ENCODE measurements at places on chromosomes 12 and 14.

DNA sequence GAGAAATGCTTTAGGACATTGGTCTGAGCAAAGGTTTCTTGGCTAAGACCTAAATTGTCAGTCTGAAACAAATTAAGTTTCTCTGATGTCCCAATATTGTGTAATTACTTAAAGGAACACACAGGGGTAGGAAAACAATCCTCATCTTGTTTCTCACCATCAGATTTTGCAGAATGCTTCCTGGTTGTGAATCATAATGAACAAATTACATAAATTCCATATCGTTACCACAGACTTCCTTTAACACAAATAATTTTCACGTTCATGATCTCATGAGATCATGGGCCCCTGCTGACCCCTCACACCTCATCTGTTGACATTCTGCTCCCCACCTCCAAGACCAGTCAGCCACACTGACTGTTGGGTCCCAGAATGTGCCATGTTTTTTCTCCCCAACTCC, 194.1 kb downstream of the MON2 start:
- DNase-seq = no peak

DNA sequence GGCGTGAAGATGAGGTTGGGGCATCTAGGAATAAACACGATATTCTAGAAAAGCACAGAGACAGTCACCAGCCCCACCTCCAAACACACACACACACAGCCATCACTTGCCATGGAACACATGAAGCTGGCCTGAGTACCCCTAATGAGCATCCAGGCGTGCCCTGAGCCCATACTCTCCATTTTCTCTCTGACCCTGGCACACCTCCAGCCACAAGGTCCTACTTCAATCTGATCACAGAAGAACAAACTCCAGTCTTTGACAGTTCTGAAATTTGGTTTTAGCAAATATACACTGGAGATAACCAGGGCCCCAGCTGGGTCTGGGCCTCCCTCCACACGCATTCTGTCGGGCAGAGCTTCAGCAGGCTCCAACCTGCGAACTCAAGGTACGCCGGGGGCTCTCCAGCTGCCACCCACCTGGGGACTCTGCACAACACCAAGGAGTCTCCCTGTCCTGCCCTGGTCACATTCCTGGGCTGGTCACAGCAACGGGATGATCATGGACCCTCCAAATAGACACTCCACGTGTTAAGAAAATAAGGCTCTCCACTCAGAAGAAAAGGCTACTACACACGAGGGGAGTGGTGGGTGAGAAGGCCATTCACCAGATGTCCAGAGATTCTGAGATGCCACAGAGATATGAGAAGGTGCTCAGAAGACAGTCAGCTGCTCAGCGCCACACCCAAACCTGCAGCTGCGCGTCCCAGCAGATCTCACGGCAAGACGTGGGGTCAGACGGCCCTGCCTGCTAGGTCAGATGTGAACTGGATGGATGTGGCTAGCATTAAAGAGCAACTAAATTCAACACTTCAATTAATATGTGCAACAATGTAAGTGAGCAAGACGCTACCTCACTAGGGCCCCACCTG, 57.0 kb upstream of the PNMA1 start:
- no peak for DNase-seq

DNA sequence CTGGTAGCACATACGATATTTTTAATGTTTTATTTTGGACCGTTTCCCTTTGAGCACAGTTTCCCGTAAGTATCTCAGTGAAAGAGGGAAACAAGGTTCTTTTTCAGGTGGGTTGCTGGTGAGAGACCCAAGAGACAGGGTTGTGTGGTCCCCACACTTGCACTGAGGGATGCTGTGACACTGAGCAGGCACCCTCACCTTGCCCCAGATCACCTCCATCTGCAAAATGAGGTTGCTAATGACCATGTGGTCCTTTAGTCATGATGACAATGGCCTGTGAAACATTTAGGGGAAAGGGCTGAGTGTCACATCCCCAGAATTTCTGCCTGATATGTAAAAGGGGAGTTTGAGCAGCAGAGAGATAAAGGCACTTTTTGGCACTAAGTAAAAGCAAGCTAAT, 4.3 kb downstream of the CCND2 start:
- no peak for DNase-seq

DNA sequence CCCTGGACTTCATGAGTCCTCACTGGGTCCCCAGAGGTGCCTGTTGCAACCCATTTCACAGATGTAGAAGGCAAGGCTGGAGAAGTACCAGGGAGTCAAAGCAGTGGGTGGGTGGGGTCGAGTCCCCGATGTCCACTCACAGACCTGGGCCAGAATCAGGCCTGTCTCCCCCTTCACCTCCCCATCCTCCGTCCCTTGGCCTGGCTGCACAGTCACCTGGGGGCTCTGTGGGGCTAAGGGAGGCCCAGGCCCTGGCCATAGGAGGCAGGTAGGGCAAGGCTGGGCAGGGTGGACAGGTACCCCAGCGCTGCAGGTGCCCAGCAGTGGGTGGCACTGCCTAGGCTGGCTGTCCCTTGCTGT, 29.5 kb downstream of the RTL1 start:
- DNase-seq = no peak

DNA sequence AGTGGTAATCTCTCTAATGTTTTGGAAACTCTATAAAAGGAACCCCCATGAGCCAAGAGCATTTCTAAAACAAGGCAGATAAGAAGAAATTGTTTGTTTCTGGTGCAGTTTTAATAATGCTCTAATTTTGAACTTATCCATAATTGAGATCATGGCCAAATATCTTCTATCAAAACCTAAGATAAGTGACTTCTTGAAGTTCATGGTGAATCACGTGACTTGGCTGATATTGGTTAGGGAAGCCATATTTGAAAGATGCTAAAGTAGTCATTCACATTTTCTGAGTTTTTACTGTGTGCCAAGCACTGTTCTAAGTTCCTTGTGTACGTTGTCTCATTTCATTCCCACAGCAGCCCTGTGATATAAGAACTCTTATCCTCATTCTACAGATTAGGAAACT, 157.9 kb downstream of the KICS2 start:
- DNase-seq = no peak

DNA sequence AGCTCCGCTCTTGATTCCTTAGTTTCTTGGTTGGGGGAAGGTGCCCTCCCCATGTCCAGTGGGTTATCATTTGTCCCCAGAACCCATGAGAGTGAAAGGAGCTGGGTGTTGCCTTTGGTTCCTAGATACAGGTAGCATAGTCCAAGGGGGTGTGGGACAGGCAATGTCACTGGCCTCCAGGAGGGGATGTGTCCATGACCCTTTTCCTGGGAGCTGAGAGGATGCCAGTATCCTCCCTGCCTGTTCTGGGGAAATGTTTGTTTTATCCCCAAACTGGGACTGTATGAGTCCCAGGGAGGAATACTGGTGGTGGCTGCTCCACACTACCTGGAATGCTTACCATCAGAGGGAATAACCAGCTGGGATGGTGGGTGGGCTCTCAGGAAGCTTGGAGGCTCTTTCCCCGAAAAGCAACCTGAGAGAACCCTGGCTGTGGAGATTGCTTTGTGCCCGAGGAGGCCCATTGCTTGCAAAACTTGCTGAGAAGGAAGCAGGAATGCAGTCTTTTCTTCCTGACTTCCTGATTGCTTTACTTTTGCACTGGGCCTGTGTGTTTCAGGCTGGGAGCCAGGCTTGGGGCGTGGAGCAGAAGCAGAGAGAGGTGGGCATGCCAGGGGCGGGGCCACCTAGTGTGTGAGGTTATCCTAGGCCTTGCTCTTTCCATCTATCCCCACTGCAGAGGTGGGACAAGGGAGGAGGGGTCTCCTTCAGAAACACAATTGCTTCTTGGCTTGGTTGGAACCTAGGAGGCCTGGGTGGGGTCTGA, 715 bp upstream of the SLC10A1 start:
- DNase-seq = no peak

DNA sequence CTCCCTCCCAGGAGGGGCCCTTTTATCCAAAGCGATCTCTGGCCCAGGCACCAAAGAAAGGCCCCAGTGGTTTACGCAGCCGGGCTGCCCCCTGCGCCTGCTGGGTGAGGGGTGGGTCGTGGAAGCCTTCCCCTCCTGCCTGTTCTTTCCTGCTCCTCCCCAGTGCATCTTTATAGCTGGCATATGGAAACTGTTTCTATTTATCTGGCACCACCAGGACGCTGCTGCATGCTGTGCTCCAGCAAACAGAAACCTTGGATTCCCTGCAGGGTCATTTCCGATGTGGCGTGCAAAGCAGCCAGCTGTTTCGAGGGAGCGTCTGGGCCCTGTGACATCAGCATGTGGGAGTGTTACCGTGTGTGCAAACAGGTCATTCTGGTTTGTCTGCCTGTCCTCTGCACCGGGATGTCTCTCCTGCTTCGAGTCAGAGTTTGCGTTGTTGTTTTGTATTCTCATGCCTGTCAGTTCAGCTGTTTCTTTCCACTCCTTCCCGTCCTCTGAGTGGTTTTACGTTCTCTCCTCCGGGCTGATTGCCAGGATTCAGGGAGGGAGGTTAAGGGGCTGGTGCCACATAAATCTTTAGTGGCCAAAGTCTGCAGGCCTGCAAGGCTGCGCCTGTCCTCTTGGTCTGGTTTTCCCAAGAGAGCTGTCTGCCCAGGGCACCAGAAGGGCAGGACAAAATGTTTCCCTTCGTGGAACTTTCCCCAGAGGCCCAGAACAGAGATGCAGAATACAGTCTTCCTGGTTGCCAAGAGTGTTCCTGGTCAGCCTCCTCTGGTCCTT, 24.6 kb downstream of the TPCN1 start:
- DNase-seq = no peak

DNA sequence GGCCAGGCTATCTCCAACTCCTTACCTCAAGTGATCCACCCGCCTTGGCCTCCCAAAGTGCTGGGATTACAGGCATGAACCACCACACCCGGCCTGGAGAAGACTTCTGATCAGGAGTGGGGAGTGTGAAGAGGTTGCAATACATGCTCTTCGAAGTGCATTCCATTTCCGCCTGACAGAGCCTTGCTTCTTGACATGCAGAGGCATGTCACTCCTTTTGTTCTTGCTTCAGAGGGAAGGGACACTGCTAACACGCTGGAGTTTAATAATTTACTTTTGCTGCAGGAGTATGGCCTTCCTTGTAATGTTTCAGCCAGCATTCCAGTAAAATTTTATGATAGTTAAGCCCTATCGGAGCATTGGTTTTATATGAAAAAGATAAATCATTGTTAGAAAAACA, 74.9 kb downstream of the SLC25A47 start:
- DNase-seq = no peak

- no peak for DNase-seq
Observed at GRCh38 chr14:32561520-32561919, 232.4 kb downstream of the AKAP6 start.

DNA sequence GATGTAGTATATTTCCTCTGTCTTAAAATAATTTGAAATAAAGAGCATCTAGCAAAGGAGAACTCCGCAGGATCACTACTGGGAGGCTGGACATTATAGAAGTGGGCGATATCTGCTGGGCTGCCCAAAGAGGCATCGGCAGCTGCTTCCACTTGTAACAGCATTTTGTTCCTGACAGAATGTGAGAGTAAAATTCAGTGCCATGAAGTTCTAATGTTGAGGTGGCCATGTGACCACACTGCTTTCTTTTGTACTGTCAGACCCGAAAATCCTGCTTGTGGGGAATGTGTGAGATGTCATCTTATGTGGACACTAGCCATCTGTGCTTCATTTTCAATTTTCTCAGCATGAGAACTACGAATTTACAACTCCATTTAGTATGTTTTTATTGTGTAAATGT, 151.9 kb downstream of the ACSS3 start:
- no peak for DNase-seq

DNA sequence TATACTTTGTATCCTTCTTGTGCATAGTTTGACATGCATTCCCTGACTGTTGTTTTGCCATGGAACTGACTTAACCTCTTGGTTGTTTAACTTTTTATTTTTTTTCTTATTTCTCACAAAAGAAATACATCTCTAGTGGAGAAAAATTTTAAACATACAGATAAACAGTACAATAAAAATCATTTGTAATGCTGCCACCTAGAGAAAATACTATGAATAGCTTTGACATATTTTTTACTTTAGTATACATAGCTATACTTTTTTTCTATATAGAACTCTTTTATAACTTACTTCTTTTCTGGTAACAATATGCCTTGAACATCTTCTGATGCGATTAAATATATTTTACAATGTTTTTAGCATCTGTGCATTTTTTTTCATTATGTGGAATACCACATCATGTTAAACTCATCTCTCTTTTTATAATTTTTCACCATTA, 184.5 kb downstream of the AKAP6 start:
- DNase-seq = no peak

DNA sequence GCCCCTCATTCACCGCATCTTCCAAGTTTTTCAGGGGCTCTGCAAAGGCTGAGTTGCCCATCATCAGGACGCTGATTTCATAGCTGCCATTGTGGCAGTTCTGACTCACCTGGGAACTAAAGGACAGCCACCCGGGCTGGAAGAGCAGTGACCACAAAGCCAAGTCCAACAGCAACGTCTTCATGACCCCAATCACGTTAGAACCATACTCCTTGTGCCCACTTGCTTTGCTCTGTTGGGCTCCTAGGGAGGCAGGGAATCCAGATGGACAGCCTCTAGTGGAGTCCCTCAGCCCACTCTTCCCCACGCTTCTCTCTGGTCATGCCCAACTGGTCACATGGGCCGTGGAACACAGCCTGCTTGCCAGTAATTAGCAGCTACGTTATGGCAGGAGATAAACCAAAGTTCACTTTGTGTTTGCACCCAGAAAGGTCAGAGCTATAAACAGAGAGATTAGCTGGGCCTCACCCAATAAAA, at the start of gene GUCY2C:
Gene GUCY2C (minus strand): TSS at position 335 of the 477 bp plus-strand sequence. CDS start 151 bp downstream, at position 184.
- no peak for DNase-seq
